ENCODE measurements at places on chromosomes 5 and 9.

DNA sequence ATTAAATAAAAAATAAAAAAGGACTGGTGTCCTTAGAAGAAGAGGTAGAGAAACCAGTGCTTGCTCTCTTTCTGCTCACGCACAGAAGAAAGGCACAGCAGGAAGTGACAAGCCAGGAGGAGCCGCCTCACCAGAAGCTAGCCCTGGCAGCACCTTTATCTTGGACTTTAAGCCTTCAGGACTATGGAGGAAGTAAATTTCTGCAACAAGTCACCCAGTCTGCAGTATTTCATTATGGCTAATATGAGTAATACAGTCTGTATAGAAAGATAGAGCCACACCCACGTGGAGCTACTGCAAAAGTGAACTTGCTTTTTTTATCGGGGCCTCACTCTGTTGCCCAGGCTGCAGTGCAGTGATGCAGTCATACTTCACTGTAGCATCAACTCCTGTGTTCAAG, 68.4 kb downstream of the PDZD2 start:
- DNase-seq, result no peak

DNA sequence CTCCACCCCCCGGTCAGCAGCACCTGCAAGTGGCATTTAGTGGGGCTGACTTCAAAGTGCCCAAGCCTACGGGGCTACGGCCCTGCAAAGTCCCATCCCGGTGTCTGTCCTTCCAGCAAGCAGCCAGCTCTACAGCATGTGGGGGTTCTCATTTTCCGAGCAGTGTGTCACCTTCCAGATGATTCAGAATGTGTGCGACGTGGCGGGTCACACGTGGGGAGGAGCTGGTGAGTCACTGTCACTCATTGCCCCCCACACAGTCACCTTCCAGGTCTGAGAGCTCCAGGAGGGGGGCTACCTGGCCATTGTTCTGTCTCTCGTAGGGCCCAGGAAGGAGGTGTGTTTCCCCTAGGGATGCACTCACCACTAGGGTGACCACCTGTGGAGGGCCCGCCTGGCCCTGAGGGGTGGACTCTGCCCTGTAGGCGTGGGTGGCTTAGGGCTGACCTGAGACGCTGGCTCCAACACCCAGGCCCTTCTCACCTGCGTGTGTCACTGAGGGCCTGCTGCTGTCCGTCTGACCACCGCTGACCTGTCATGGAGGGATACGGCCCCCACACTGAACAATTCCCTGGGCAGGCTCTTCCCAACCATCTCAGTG, 70.2 kb downstream of the SEMA4D start:
- peak; percentile 54 for DNase-seq

GRCh38 chr9:37961351-37961750, 57.4 kb upstream of the SLC25A51 start:
- DNase-seq, result no peak

DNA sequence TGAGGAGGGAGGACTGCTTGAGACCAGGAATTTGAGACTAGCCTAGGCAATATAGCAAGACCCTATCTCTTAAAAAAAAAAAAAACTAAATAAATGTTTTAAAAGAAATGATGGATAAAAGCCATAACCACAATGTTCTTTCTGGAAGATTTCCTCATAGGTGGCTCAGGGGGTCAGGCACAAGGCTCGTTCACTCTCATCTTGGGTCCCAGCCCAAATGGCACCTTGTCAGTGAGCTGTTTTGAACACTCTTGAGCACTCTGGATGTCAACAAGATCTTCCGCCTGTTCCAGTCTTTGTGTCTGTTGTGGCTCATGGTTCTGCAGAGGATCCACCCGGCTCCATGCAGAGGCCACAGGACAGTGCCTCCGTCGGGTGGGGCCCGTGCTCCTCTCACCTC, 35.7 kb upstream of the LMX1B start:
- no peak for DNase-seq

All from stimulated activated CD8-positive, alpha-beta memory T cell treated with anti-CD3 and anti-CD28 coated beads, Interleukin-7, amount 100 ng/mL, for 1 hour (primary cell).